Fibroblast of villous mesenchyme (primary cell): ENCODE measurements at places on chromosomes 3 and 15. TPM values are rescaled to one million over a fixed set of nuclear protein-coding genes. Genes with fewer than 3 reads are reported as not detected.

Gene LRRC58
- total RNA-seq, result 29.4 and 29.6 TPM in 2 replicates

Gene IL5RA
- total RNA-seq, result not detected in 2 replicates

Gene CRYGS
- total RNA-seq, result 0.86 and 1.6 TPM in 2 replicates

Gene SERPINI2
- total RNA-seq, result not detected in 2 replicates

Gene SPINK8
- total RNA-seq, result not detected in 2 replicates

Gene CX3CR1
- total RNA-seq, result not detected in 2 replicates

Gene PAQR9
- not detected in 2 replicates for total RNA-seq

Gene AAGAB
- total RNA-seq, result 45.7 and 50.1 TPM in 2 replicates

Gene ITIH4
- 0.32 and 1.3 TPM in 2 replicates for total RNA-seq

Gene WDR49
- total RNA-seq, result under 0.01 and 0.32 TPM in 2 replicates

Gene MINAR1
- 1.3 and 2.3 TPM in 2 replicates for total RNA-seq

Gene WNT5A
- total RNA-seq, result 1,105 and 1,763 TPM in 2 replicates

Gene TMEM43
- total RNA-seq, result 98.9 and 120 TPM in 2 replicates

Gene BFSP2
- total RNA-seq, result not detected in 2 replicates

Gene GP9
- not detected in 2 replicates for total RNA-seq

Gene TCAIM
- 19.6 and 37.6 TPM in 2 replicates for total RNA-seq

Gene DVL3
- total RNA-seq, result 39.3 and 46.1 TPM in 2 replicates

Gene TRIM42
- not detected in 2 replicates for total RNA-seq

Gene CHL1
- total RNA-seq, result not detected in 2 replicates

Gene SLC12A8
- total RNA-seq, result 33.2 and 37.6 TPM in 2 replicates

Gene DPPA2
- not detected in 2 replicates for total RNA-seq

Gene KLHL40
- not detected in 2 replicates for total RNA-seq

Gene GOLGA8O
- total RNA-seq, result 0.43 and 0.64 TPM in 2 replicates

Gene TIGIT
- under 0.01 TPM in 1 of 2 replicates, not detected in the other for total RNA-seq

Gene MUSTN1
- not detected in 2 replicates for total RNA-seq

Gene LRRIQ4
- total RNA-seq, result 0.32 TPM in 1 of 2 replicates, not detected in the other

Gene AMT
- 1.3 and 1.7 TPM in 2 replicates for total RNA-seq

Gene TMIE
- under 0.01 TPM in 1 of 2 replicates, not detected in the other for total RNA-seq

Gene FBXO40
- total RNA-seq, result under 0.01 TPM in 1 of 2 replicates, not detected in the other

Gene GP5
- total RNA-seq, result 0.32 TPM in 1 of 2 replicates, not detected in the other

Gene ANKRD63
- total RNA-seq, result not detected in 2 replicates

Gene LRRC31
- not detected in 2 replicates for total RNA-seq

Gene FEZF2
- not detected in 2 replicates for total RNA-seq

Gene ZBED2
- under 0.01 TPM in 1 of 2 replicates, not detected in the other for total RNA-seq

Gene IGSF11
- under 0.01 TPM in 1 of 2 replicates, not detected in the other for total RNA-seq

Gene B3GALNT1
- 15.1 and 17.7 TPM in 2 replicates for total RNA-seq

Gene TMEM39A
- total RNA-seq, result 72.2 and 88.5 TPM in 2 replicates

Gene RHCG
- total RNA-seq, result not detected in 2 replicates

Gene RPL32
- 409 and 739 TPM in 2 replicates for total RNA-seq

Gene RNU6-1
- not detected in 2 replicates for total RNA-seq

Gene ILDR1
- total RNA-seq, result not detected in 2 replicates

Gene C3orf85
- total RNA-seq, result not detected in 2 replicates

Gene DISP2
- under 0.01 TPM in 2 replicates for total RNA-seq
